ENCODE measurements at places on chromosomes 3 and 15. TPM values are rescaled to one million over a fixed set of nuclear protein-coding genes. Genes with fewer than 3 reads are reported as not detected.

DNA sequence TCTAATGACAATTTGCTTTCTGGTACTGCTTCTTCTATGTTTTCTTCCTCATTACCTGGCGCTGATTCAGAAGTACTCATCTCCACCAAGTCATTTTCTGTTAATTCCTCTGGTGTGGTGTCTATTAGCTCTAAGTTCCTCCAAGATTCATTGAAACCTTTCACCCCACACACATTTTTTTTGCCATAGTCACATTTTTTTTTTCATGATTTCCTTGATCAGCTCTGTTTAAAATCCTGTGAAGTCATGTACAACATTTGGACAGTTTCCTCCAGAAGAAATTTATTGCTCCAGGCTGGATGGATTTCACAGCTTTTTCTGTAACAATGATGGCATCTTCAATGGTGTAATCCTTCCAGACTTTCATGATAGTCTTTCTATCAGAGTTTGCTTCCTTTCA is 243.2 kb upstream of the VEPH1 start:
- no peaks in the 10 kb centered on the region for H3K36me3 ChIP-seq
- H3K27ac ChIP-seq = no peak overlapping the region
- H3K27me3 ChIP-seq = no peaks in the 10 kb centered on the region
- no peak overlapping the region for H3K4me3 ChIP-seq

DNA sequence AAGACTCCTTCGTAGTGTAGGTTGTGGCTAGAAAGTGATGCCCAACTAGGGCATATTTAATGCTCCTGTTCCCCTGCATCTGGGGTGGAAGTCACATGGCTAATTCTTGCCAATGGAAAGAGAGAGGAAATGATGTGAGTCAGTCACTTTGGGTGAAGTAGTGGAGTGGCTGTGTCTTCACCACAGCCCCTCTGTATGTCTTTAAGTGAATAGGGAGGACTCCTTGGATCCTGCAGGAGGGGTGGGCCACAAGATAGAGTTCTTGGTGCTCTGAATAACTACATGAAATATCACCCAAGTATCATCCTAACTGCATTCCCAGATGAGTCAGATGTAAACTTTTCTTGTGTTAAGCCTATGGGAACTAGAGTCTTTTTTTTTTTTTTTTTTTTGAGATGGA is 17.8 kb upstream of the MB21D2 start:
- no peaks in the 10 kb centered on the region for H3K4me1 ChIP-seq
- H3K36me3 ChIP-seq = no peaks in the 10 kb centered on the region
- no peak overlapping the region for H3K27ac ChIP-seq
- DNase-seq = no peak
- no peaks in the 10 kb centered on the region for H3K27me3 ChIP-seq

- no peaks in the 10 kb centered on the region for H3K4me1 ChIP-seq
- no peaks in the 10 kb centered on the region for H3K27me3 ChIP-seq
- H3K36me3 ChIP-seq = no peaks in the 10 kb centered on the region
- H3K27ac ChIP-seq = no peak overlapping the region
Measured at GRCh38 chr15:59847968-59848367, 156.1 kb upstream of the FOXB1 start.

- H3K4me3 ChIP-seq = no peak overlapping the region
- peaks cover 35% of the 10 kb centered on the region for H3K4me1 ChIP-seq
- no peak for DNase-seq
Measured at GRCh38 chr3:111593666-111594065, 1.5 kb downstream of the ZBED2 start.

- no peaks in the 10 kb centered on the region for H3K36me3 ChIP-seq
- no peaks in the 10 kb centered on the region for H3K27me3 ChIP-seq
- H3K4me3 ChIP-seq = no peak overlapping the region
- H3K27ac ChIP-seq = no peak overlapping the region
Measured at GRCh38 chr15:100318880-100319279, 22.9 kb downstream of the ADAMTS17 start.

GRCh38 chr3:180947761-180948390 is 35.4 kb downstream of the FXR1 start:
- H3K27me3 ChIP-seq = no peaks in the 10 kb centered on the region
- H3K36me3 ChIP-seq = peaks cover 9% of the 10 kb centered on the region
- H3K4me3 ChIP-seq = no peak overlapping the region
- no peak overlapping the region for H3K27ac ChIP-seq
- no peaks in the 10 kb centered on the region for H3K4me1 ChIP-seq
- DNase-seq = no peak

The EPHB3 gene
- 2.7 TPM for total RNA-seq

The DAPK2 gene
- 102 TPM for total RNA-seq

The TMCO5A gene
- not detected for total RNA-seq

The ZNF80 gene
- total RNA-seq = not detected

All from thyroid gland (tissue), 4 donors.